H7 (cell line): ENCODE measurements at places on chromosomes 7 and 10. TPM values are rescaled to one million over a fixed set of nuclear protein-coding genes. Genes with fewer than 3 reads are reported as not detected.

DNA sequence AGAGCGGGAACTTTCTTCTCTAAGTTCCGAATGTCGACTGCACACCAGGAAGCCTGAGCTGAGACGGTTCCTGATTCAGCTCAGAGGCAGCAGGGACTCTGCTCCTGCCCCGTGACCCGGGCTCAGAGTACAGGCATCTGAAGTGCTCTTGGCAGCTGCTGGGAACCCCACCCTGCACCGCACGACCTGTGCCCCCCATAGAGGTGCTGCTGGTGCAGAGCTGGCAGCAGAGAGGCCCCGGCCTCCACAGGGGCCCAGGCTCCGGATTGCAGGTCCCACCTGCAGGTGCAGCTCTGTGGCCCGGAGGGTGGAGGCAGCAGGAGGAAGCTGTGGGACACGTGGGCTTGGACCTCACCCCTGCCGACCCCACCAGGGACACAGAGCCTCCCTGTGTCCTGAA, 39.5 kb upstream of the ADGRA1 start:
- no peak for DNase-seq

DNA sequence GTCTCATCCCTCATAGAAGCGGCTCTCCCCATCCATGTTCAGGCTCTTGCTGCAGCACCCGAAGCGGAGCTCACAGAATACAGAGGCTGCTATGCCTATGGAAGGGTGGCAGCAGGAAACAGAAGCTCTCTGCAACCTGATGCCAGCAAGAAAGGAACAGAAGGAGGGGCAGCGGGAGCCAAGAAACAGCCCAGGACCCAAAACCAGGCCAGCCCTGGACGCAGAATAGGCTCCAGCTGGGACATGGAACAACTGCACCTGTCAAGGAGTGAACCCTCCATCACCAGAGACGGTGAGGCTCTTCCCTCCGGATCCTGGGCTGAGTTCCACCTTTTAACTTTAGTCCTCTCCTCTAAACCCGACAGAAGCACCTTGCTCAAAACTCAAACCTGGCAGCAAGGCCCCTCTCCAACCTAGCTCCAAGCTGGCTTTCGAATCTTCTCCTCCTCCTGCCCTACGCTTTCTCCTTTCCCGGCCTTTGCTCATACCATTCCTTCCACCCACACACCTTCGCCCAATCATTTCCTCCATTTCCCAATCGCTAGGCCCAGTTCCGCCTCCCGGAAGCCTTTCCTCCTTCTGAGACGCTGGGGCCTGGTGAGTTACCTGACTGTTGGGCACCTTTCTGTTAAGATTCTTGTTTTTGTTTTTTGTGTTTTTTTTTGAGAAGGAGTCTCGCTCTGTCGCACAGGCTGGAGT, 122.8 kb upstream of the ZNF92 start:
- DNase-seq: no peak

The NAT16 gene
- 0.30 and 0.59 TPM in 2 replicates for total RNA-seq

The TRIM50 gene
- 0.11 TPM in 1 of 2 replicates, not detected in the other for total RNA-seq

The CYP2C19 gene
- total RNA-seq: 0.04 and 0.14 TPM in 2 replicates

DNA sequence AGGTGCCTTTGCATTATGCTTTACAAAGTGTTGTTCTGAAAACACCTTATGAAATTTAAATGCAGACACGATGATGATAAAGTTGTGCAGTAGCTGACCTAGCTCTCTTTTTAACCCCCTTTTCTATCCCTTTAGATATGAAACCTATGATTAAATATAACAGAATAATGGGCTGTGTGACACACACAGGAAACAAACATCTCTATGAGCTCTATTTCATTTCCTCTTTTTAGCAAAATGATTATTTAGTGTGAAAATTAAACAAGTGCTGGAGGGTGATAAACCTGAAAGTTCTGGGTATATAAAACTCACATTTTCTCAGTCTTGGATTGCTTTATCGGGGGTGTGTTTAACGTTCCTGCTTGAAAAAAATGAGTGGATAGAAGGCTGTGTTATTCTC, 1310.5 kb upstream of the CELF2 start:
- no peak for DNase-seq

The SOSTDC1 gene
- total RNA-seq: not detected in 2 replicates

DNA sequence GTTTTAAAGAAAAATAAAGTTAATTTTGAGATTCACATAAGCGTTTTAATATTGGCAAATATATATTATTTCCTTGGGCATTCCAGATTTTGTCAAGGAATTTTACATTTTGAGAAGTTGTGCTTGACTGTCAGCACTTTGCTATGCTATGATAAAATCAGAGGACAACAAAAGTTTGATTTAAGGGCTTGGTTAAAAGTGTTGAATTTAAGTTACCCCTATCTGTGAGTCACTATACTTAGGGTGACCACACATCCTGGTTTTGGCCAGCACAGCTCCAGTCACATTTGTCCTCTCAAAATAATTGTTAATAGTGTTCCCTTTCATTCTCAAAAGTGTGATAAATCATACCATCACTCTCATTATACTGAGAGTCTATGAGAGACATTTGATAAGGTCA, 34.2 kb upstream of the ANK3 start:
- DNase-seq: no peak

DNA sequence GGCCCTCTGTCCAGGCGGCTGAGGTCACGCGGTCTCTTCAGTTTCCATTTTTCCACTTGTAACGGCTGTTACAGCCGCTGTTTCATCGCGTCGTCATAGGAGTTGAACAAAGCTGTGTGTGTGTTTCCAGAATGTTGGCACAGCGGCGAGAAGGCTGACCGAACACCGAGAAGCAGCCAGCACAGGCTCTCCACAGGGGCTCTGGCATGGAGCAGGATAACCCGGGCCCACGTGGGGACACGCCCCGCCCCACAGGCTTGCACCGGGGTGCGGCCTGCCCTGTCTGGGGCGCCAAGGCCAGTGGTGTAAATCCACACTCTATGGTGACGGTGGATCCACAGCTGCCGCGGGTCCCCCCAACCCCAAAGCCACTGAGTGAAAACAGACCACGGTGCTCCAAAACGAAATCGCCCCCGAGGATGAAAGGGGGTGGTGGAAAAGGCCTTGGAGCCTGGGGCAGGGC, 448.2 kb downstream of the DNAJB6 start:
- DNase-seq: no peak
